Myocyte (in vitro differentiated cells): ENCODE measurements at places on chromosomes 16 and 17.

GRCh38 chr16:11168386-11169051 lies 87.5 kb downstream of the SOCS1 start:
- peak; percentile 61 for DNase-seq

GRCh38 chr16:47492428-47493377 lies 31.6 kb downstream of the PHKB start:
- DNase-seq, result peak; percentile 47

DNA sequence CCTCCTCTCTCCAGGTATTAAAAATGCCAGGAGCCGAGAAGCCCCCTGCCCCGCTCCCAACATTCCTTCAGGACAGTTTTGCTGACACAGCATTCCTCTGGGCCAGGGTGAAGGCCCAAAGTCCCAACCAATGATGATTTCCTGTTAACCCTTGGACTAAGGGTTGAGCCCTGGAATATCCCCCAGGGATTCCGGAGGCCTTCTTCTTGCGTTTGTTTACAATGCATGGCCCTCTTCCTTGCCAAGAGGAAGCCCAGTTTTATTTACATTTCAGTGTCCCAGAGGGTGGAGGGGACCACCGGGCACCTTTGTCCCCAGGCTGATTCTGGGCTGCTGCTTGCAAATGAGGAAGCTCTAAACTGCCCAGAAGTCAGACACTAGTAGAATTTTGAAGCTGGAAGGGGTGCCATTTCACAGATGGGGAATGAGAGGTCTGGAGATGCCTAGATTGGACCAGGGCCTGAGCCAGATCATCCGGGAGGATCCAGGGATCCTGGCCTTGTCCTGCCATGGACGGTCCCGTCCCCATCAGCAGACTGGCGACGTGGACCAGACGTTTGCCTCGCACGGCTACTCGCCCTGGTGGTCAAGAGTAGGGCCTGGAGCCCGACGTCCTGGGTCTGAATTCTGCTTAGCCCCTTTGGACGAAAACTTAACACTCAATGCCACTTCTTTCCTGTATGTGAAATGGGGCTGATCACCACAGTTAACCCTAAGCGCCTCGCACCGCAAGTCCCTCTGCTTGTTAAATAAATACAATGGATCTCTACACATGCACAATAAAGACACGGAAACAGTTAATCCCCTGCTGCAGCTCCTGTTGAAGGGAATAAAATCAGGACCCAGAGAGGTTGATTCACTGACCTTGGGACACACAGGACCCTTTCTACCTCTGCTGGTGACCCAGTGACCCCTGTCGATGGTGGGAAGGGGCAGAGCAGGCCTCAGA lies 55.6 kb upstream of the CIBAR2 start:
- no peak for DNase-seq

DNA sequence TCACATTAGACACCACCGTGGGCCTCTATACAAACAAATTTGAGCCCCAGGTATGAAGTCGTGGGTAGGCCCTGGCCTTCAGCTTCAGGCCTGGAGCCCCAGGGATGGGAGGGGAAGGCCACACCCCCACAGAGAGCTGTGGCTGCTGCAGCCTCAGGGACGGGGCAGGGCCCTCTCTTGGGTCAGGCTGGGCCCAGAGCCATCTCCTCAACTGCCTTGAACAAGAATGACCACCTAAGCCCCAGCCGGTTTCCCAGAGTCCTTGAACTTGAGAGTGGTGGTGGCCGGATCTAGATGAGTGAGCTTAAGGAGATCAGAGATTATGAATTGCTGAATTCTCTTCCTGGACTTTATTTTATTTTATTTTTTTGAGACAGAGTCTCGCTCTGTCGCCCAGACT lies 18.6 kb downstream of the SCNN1B start:
- DNase-seq, result no peak

DNA sequence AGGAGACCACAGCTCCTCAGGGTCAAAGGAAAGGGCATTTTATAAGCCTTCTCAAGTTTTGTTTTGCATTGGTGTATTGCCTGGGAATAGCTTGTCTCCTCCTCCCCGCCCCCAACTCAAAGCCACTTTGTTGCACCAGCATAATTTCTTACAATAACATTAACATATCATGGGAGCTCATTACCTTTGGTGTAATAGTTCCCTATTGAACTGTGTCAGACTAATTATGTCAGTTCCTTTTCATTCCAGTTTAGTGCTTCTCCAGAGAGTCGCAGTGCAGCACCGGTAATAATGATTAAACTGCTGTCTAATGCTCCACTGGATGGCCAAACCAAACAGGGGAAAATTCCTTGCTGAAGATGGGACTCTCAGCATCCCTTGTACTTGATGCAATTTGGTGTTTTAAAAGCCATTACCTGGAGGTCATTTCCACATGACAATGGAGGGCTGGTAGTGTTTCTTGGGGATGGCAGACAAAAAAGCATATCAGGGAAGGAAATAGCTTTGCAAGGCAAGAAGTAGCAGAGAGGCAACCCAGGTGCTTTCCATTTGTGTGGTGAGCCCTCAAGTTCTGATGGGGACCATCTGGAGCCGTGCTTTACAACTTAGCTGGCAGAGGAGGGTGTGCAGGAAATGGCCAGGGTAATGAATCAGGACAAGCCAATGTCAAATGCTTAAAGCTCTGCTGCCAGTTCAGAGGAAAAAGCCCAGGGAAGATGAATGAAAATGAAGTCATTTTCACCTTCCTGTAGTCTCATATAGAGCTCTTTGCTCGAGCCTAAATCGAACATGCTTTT lies 91.5 kb upstream of the NLRP1 start:
- DNase-seq, result no peak

DNA sequence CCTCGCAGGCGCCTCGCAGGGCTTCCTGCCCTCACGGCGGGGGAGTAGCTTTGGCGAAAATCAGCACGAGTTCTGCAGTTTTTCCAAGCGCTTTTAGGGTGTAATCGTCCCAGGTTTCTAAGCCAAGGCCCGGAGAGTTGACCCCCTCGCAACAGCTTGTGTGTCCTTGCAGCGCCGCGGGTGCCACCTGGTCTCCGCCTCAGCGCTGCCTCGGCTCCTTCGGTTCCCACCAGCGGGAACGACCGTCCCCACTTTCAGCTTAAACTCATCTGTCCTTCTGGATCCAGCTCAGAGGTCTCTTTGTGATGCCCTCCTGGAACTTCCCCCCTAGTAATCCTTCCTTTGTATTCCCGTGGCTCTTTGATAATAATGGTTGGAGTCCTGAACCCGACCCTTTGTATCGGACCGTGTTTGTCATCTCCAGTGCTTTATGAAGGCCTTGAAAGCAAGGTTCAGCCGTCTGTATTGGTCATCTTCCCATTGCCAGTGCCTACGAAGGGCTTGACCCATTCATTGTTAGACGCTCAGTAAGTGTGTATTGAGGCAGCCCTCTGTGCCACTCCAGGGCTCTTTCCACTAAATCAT lies 858 bp upstream of the SMARCE1 start:
- DNase-seq, result no peak

GRCh38 chr17:75109046-75109406 lies 743 bp upstream of the ARMC7 start:
- no peak for DNase-seq

- DNase-seq, result no peak
These were observed 18.0 kb downstream of the MPRIP start for GRCh38 chr17:17060001-17060922.

- DNase-seq, result no peak
These were observed at the start of gene USP22 for GRCh38 chr17:21042458-21043295. USP22 (minus strand) TSS chr17:21043011; CDS start chr17:21042835, 176 bp downstream.

DNA sequence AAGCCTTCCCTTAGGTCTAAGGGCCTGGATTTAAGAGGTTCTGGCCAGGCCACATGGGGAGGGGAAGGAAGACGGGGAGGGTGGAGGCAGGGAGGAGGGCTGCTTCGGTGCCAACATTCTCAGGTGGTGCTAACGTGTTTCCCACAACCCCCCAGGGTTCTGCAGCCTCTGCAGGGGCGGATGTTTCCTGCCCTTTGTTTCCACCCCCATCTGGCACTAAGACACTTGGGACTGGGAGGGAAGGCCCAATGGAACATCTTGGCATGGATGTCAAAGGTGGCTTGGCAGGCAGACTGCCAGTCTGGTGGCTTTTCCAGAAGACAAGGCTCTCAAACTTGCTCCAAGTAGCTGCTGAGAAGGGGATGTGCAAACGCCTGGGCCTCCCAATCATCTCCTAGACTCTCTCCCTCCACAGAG lies 12.7 kb downstream of the HIC1 start:
- no peak for DNase-seq

GRCh38 chr16:85820604-85821372 lies 21.3 kb downstream of the COX4I1 start:
- DNase-seq, result no peak

DNA sequence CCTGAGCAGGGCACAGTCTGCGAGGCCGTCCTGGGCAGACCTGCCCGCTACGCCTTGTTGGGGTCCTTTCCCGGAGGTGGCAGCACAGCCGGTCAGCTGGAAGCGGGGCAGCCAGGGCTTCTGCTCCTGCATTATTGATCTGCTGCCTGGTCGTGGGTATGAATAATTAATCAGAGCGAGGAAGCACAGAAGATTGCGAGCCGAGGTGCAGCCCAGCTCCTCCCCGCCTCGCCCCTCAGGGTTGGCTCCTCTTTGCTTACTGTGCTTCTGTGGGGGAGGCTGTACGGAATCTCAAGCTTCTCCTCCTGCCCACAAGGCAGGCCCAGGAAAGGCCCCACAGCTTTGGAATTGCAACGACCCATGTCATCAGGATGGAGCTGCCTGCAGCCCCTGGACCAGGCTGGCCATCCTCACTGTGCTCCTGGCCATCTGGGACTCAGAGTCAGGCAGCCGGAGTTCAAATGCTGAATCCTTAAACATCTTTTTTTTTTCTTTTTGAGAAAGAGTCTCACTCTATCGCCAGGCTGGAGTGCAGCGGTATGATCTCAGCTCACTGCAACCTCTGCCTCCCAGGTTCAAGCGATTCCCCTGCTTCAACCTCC lies 25.6 kb downstream of the TRARG1 start:
- DNase-seq, result no peak

GRCh38 chr17:55275894-55276804 lies 11.4 kb downstream of the HLF start:
- DNase-seq, result peak; percentile 47

- peak; percentile 75 for DNase-seq
These were observed 2.8 kb upstream of the PRKAR1A start for GRCh38 chr17:68509141-68510057.

DNA sequence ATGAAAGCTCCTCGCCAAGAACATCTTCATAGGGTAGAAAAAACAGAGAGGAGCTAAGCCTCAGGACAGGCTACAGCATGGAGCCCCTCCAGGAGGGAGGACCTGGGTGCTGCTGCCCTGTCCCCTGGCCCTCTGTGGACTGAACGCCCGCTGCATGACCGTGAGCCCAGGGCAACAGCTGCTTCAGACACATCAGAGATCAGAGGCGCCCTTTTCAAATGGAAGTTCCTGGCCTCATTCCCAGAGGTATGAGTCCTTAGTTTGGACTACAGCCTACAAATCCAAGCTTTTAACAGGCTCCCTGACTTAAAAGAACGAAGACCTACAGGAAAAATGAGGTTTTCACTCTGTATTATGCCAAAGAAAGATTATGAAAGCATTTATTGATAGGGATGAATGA lies 48.5 kb downstream of the ZNF18 start:
- peak; percentile 91 for DNase-seq

DNA sequence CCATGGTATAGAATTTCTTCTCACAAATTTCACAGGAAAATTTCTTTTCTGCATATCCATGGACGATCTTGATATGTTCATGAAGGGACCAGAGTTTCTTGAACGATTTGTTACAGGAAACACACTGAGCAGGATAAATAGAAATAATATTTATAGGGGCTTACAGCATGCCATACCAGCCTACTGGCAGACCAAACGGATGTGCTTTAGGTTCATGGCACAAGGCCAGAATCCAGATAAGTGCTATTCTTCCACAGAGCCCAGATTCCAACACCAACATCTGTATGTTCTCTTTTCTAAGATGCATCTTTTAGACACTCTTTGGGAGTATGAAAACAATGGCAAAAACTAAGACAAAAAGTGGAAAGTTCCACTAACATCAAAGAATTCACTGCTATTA lies 49.3 kb downstream of the ZNF652 start:
- no peak for DNase-seq

GRCh38 chr17:63279498-63280230 lies 166.4 kb downstream of the CYB561 start:
- no peak for DNase-seq

GRCh38 chr17:57540596-57540995 lies 204.5 kb downstream of the CCDC182 start:
- no peak for DNase-seq

DNA sequence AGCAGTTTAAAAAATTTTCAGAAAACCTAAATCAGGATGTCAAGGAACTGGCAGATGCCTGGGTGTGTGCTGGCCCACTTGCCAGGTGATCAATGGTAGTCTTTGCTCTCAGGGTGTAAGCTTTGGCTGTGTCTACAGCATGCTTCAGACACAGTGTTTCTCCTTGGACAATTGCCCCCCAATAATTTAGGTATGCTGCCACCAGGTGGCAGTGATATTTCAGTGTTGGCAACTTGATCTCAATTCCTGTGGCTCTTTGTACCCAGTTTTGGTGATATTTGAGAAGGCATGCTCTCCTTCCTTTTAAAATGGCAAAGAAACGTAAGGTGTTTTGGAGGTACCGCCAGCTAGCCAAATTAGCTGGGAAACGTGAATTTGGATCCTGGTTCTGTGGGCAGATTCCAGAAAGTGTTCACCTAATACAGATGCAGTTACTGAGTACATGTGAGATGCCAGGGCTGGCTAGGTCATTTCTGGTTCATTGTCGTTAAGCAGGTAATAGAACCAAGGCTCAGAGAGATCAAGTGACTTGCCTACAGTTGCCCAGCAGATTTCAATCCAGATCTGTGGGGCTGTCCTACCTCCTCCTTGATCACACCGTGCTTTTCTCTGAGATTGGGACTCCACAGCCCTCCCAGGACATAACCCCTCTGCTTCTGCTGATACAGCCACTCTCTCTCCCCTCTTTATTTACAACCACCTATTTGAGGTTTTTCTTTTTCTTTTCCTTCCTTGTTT lies 155.6 kb upstream of the PLCG2 start:
- DNase-seq, result peak; percentile 75

GRCh38 chr17:44591206-44591605 lies 33.9 kb downstream of the FZD2 start:
- DNase-seq, result no peak

DNA sequence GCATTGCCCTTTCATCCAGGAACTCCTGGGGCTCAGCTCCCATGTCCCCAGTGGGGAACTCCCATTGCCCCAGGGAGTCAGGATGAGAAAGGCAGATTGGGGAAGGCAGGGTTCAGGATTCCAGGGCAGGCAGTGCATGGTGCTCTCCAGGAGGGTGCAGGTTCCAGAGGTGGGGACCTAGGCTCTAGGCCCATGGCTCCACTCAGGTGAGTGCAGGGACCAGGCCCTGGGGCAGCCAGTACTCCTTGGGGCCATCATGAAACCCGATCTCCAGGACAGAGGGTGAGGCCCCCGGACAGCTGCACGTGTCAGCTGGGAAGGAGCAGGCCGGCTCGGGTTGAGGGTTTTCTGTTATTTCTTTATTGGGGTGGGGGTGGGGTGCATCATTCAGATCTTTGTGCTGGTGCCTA lies 1.3 kb upstream of the MTSS2 start:
- peak; percentile 94 for DNase-seq
